AG04449 (cell line): ENCODE measurements at places on chromosomes 5 and 9.
A peak's percentile ranks its signal among the peaks of the same experiment; 100 is the strongest.

DNA sequence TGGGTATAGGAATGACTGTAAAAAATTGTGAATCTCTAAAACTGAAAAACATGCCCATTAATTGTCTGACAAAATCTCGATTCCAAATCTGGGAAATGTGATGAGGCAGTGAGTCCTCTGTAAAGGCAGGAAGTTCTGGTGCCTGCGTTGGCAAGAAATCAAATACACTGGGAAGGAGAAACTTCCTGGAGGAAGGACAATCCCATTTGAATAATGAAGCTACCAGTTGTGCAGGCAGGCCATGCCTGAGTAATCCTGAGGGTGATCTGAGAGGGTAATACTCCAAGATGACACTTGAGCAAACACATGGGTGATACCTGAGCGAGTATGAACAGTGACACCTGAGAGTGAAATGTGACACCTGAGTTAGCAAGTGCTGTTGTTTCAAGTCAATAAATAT, 49.7 kb downstream of the KIF24 start:
- no peak for DNase-seq

DNA sequence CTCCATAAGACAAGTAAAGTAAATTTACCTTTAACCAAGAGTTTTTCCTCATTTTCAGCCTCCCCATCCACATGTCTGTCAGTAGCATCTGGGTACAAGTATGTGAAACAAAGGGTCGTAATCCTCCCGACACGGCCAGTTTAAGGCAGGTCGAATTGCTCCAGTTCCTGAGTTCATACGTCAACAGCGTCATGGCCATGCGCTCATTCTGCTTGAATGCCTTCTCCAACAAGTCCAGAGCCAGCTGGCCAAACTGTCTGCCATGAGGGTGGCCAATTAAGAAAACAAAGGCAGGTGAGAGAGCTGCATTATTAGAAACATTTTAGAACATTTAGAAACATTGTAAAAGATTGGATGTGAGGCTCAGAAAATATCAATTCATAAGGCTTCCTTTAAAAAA, 87.5 kb downstream of the TRPM6 start:
- no peak for DNase-seq

GRCh38 chr9:80885894-80886293, 803.5 kb downstream of the TLE1 start:
- DNase-seq = no peak

- DNase-seq = no peak
These were observed 116.0 kb upstream of the LPCAT1 start for GRCh38 chr5:1639757-1640156.

GRCh38 chr5:17240487-17240886, 23.1 kb downstream of the BASP1 start:
- DNase-seq = no peak

- no peak for DNase-seq
These were observed 419.5 kb upstream of the ACTBL2 start for GRCh38 chr5:57902095-57902494.

- no peak for DNase-seq
These were observed 1.2 kb downstream of the TPPP start for GRCh38 chr5:691817-692528.

GRCh38 chr5:168765551-168766425, 186.6 kb upstream of the PANK3 start:
- peak; percentile 46 for DNase-seq

DNA sequence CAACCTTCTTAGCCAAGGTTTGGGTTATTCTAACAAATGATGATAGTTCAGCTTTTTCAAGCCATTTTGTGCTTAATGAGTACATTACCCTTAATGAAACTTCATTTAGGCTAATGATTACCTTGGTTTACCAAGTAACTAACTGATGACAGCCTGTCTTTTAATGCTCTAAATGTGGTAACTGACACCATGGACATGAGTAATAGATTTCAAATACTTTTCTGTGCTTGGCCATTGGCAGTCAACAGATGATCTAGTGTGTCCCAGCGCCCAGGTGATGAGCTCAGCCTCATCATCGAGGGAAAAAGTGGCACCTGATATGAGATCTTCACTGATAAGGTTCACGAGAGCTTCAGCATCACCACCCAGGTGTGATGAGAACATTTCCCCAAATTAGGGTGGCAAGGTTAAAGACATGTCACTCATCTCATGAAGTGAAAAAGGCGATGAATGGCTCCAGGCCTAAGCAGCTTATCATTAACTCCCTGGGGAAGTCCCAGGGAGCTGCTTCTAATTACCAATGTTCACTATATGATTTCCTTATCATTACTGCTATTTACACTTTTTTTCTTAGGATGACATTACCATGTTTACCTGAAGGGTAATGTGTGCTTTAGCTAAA, 296.0 kb downstream of the SPOCK1 start:
- no peak for DNase-seq

GRCh38 chr9:124293718-124294506, 36.2 kb downstream of the NEK6 start:
- no peak for DNase-seq

- no peak for DNase-seq
These were observed 4.4 kb downstream of the TMOD1 start for GRCh38 chr9:97505845-97506244.

DNA sequence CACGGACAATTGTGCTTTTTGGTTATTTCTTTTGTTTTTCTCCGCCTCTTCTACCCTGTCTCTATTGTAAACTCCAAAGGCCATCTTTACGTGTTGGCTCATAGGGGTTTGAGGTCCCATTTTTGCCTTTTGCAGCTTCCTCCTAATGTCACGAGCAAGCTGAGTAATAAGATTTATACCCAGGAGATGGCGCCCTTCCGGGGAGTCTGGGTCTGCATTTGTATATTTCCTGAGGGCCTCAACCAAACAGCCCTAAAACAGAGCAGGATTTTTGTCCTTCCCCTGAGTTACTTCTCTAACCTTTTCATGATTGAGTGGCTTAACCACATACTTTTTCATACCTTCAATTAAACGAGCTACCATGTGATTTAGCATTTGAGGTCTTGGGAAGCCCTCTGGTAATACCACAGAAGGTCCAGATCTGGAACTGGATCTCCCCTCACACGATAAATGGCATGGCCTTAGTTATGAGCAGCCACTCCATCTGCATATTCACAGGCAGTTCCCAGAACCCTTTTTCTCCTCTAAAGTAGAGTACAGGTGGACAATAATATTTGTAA, 11.2 kb upstream of the CFAP95 start:
- no peak for DNase-seq

GRCh38 chr9:78692871-78693270, 395.9 kb downstream of the PSAT1 start:
- no peak for DNase-seq

DNA sequence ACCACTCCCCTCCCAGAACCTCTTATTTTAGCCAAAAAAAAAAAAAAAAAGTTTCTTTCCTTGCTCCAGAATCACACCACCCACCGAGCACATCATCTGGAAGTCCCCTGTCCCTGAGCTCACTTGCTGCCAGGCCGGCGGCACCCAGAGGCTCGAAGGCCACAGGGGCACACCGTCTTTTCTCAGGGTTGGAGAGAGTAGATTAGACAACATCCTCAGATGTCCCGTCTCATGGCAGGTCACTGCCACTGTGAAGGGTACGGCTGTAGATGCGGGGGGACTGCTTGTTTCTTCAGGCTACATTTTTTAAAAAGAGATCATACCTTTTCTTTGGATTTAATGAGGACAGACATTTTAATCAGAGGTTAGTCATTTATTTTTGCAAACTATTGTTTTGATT, 109.0 kb downstream of the MVB12B start:
- no peak for DNase-seq

GRCh38 chr5:1391691-1392090, 46.8 kb upstream of the CLPTM1L start:
- no peak for DNase-seq

DNA sequence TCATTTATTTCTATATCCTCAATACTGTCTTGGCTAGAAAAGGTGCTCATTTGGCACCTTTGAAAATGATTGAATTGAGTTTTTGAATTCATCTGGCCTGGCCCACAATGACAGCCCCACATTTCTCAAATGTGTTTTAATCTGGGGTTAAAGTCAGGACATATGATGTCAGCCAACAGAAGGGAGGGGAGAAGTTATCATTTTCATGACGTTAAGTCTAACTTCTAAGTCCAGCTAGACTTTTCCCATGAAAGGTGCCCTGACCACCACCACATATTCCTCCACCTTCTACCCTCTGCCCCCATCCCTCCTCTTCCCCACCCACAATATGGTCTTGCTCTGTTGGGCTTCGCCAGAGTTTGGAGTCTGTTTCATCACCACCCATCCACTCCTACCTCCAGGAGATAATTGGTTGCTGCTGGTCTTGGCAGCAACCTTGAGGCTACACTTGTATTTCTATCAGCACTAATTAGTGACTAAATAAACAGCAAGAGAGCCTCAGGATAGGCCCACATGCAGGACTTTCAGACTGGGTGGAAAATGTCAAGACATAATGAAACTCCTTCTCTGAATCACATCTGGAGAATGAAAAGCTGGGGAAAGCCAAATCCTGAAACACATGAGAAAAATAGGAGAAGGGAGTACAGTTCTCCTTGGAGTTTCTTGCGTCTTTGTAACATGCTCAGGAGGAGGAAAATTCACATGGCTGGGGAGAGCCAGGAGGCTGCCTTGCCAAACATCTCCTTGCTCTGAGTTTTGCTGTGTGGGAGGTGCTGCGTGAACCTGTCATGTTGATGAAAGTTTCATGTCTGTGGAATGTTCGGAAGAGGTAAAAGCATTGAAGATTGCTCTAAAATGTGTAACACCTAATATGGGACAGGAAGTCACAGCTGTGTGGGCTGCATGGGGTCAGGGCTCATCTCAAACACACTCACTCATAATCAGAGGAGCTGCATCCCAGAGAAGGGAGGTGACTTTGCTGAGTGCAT, 544.7 kb upstream of the KLF4 start:
- no peak for DNase-seq

DNA sequence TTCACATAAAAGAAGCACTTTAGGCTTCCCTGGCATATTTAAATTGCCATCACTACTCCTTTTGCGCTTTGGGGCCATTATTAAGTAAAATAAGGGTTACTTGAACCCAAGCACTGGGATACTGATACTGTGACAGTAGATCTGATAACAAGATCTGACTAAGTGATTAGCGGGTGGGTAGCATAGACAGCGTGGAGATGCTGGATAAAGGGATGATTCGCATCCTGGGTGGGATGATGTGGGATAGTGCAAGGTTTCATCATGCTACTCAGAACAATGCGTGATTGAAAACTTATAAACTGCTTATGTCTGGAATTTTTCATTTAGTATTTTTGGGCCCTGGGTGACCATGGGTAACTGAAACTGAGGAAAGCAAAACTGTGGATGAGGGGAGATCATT, 75.1 kb downstream of the PTTG1 start:
- DNase-seq = no peak

DNA sequence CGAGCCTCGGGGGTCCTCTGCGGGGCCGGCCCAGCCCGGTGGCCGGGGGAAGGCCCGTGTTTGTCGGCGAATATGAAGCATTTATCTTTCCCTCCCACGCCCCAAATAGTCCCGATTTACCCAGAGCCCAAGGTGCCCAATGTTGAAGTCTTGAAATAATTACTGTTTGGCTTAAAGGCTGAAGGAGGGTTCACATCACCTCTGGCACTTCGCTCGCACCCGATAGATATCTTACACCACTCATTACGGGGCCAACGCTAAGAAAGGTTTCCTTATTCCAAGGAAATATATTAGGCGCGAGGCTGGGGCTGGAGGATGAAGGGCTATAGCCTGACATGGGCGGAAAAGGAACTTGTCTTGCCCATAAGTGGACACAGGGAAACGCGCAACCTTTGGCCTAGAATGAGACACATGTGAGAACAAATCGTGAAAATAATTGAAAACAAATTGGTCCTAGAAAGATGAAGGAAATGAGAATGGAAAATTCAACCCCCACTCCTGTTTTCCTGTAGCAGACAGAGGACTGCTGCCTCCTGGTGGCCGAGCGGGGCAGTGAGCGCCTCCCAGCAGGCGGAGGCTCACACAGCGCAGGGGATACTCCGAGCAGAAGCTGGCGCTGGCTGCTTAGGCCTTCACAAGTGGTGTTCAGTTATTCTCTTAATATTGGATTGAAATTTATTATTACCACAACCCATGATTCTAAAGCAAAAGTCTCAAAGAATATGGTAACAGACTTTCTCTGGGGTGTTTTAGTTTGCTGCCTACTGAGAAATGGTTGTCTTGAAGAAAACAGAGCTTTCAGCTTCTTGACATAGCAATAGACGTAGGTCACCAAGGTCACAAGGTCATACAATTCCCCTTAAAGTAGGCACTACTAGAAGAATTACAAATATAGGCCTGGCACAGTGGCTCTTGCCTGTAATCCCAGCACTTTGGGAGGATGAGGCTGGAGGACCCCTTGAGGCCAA, 7.9 kb downstream of the CCL21 start:
- peak; percentile 16 for DNase-seq

DNA sequence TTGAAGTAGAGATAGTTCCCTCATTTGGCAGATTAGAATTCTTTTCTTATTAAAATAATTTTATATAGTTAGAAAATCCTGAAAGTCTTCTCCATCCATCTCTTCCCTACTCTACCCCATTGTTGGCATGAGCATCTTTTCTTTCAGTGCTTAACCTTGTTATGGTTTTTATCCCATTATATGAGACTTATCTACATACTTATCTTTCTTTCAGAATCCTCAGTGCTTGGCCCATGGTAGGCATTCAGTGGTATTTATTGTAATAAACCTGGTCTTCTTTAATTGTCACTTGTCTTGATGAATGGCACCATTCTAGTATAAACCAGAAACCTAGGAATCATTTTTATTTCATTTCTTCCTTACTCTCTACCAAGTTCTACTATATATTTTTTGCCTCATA, 169.8 kb upstream of the TLX3 start:
- no peak for DNase-seq

DNA sequence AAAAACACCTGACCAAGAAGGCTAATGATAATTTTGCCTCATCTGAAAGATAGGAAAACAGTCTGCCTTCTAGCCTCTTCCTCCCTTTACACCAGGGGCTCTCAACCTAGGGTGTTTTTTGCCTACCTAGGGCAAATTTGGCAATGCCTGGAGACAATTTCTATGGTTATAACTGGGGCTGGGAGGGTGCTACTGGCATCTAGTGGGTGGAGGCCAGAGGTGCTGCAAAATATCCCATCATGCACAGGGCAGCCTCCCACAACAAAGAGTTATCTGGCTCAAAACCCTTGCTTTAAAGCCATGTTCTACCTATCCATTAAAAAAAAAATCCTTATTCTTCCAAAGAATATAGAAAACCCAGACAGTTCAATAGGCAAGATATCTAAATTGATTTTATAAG, 45.0 kb upstream of the NR3C1 start:
- no peak for DNase-seq

DNA sequence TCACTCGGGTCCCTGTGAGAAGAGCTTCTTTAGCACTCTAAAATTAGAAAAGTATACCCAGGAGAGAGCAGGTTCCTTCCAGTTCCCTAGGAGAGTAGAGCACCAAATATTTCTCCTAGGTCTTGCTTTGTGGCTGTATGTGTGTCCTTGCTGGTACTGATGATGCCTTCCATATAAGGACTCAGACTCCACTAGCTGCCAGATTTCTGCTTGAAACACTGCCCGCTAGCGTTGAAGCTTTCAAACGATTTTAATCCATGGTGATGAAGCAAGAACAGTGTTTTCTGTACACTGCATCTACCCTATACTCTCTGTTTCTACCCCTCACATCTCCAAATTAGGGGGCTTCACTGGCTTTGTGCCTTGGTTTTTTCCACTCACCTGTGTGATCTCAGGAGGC, 2.4 kb upstream of the SMC2 start:
- no peak for DNase-seq
